ENCODE measurements at places on chromosomes 1 and 21.

GRCh38 chr1:2953688-2954285 is 67.5 kb upstream of the ACTRT2 start:
- no peak for DNase-seq

GRCh38 chr1:26098602-26099001 is 13.0 kb upstream of the PDIK1L start:
- DNase-seq: no peak

- peak; percentile 5 for DNase-seq
Measured at GRCh38 chr1:230303822-230304221, 122.3 kb downstream of the PGBD5 start.

DNA sequence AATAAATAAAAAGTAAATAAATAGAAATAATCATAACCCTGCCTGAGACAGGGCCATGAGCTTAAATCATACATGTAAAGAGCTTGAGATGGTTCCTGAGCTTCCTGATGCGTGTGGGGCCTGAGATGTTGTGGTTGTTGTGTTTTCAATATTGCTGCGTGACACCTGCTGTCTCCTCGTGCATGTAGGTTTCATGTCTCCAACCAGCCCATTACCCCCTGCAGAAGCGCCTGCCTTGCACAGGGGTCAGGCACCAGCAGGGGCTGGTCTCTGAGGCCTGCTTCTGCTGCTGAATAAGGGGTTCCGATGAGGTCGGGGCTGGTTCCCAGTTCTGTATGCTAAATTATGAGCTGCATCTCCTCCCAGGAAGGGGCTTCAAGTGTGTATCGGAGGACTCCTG is 15.9 kb downstream of the UMODL1 start:
- DNase-seq: no peak

- peak; percentile 9 for DNase-seq
Measured at GRCh38 chr1:37143800-37144199, 109.5 kb upstream of the GRIK3 start.

DNA sequence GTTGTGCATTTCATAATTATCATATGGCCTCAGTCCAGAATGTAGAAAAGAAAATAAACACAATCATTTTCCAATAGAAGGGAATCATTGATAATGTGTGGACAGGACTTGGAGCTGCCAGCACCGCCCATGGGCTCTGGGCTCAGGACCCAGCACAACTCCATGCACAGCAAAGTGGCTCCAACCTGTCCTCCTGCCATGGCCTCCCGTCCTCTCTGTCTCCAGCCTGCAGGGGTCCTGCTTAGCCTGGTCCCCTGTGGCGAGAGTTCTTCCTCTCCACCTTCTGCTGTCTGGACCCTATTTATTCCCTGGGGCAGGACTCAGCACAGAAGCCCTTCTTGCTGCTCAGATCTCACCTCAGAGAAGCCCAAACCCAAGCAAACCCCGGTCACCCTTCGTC is 154.1 kb downstream of the CAMTA1 start:
- no peak for DNase-seq

DNA sequence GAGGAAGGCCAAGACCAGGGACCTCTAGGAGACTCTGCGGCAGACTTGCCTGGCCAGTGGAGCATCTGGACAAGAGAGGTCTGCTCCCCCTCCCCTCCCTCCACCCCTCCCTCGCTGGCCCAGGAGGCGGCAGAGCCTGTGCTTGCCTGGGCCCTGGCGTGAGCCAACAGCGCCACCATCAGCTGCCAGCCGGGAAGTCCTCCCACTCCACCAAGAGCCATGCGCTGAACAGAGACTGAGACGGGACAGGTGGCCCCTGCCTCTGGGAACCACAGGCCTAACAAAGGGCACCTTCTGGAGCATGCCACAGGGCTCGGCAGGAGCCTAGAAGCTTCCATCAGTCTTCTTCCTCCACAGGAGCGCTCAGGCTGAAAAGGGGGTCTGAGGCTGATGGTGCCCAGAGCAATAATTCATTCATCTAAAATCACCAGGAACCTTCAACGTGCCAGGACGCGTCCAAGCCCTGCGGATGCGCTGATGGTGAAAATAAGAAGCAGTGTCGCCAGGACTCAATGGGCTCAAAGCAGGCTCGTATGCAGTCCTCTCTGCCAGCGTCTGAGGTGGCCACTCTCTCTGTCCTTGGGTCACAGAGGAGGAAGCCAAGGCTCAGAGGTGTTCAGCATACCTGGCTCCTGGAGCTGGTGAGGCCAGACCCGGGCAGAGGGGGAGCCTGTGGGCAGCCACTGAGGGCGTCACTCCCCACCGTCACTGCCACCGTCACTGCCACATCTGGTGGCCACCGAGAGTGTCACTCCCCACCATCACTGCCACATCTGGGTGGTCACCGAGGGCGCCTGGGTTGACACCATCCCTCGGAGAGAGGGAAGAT is 161.2 kb downstream of the NPHP4 start:
- no peak for DNase-seq

DNA sequence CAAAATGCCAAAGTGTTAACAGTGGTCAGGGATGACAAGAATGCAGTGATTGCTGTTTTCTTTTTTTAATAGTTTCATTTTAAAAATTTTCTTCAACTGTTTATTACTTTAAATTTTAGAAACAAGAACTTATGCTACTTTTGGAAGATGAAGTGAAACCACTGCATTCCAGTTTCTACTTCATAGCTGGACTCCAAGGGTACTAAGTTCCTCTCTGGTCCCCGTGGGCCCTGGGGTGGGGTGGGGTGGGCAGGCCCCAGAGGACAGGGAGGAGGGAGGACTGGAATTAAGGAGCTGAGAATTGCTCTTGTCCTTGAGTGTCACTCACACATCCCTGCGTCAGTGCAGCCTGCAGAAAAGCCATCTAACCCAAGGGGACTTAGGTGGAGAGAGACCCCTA is 97.3 kb downstream of the RAVER2 start:
- DNase-seq: no peak

DNA sequence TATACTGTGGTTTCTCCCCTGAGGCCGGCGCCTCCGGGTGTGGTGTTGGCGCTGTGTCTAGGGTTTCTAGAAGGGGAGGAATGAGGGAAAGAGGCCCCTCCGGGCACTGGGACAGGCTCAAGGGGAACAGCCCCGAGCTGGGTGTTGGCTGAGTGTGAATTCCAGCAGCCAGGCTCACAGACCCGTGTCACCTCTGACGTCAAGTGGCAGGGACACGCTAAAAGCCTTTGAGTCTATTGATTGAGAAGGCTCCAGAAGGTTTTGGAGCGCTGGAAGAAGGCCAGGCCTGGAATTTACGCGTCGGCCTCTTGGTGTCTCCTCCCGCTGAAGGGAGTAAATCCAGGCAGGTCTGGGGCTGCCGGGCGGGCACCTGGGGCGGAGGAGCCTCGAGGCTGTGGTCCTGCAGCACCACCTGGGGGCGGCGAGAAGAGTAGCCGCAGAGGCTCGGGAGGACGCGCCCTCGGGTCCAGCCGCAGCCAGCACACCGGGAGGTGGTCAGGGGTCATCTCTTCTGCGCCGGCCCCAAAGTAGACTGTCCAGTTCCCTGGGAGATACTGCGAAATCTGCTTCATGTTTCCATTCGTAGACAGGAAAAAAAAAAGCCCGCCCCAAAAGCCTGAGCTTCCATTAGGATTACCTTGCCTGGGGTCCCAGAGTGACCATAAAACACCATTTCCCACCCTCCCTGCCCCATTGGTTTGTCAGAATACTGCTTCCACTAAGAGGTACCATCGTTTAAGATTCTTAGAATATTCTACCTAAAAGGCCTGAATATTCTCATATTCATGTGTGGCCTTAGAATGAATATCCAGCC is 61.7 kb downstream of the TLR5 start:
- DNase-seq: peak; percentile 91

GRCh38 chr1:66412704-66413103 is 121.2 kb upstream of the SGIP1 start:
- DNase-seq: no peak

DNA sequence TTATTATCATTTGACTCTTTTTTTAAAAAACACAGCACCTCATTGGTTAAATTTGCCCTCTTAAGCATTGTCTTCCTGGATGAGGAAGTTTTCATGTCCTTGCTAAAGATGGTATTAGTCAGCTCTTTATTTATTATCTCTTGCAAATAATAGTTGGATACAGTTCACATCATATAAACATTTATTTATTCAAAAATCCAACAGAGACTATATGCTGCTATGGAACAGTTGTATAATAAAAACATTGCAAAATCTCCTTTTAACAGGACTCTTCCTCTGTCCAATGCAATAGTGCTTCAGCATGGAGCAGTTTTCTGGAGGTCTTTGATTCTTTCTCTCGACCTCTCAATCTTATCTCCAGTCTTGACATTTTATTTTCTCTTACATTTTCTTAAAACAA is 49.5 kb upstream of the VCAM1 start:
- DNase-seq: no peak

DNA sequence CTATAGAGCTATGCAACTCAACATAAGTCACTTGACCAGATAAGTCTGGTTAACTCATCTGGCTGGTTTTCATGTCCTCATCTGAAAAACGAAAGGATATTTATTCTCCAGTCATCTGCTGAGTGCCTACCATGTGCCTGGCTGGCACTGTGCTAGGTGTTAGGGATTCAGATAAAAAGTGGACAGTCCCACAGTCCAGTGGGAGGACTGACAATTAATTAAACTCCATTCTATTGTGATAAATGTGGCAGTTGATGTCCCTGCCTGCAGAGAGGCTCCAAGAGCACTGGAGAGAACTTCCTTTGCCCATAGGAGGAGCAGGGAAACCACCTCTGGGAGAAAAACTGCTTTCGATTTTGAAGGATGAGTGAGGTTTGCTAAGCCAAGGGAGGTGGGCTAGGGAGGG is 5.4 kb downstream of the NUAK2 start:
- DNase-seq: no peak

DNA sequence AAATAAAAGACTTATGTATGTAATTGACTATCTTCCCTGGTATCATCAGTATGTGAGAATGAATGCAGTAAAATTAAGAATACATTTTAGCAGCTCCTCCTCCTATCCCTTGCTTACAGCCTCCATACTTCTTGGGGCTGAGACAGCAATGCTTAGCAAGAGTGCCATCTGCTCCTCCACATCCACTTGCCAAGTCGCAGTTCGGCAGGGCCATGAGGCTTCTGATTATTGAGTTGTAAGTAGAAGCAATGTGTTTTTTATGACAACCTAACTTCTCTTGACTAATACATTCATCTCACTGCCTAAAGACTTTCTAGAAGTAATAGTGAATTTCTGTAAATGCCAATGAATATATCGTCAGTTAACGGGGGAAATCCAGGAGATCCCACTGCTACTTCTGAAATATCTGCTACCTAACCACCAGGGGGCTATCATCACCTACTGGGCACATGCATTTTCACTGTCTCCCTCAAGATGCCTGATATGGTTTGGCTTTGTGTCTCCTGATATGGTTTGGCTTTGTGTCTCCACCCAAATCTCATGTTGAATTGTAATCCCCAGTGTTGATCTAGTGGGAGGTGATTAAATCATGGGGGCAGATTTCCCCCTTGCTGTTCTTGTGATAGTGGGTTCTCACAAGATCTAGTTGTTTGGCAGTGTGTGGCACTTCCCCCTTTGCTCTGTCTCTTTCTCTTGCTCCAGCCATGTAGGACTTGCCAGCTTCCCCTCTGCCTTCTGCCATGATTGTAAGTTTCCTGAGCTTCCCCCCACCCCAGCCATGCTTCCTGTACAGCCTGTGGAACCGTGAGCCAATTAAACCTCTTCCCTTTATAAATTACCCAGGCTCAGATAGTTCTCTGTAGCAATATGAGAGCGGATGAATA is 59.6 kb downstream of the EXTL2 start:
- DNase-seq: no peak

- DNase-seq: no peak
Measured at GRCh38 chr1:150066838-150067183, 765 bp upstream of the VPS45 start.

DNA sequence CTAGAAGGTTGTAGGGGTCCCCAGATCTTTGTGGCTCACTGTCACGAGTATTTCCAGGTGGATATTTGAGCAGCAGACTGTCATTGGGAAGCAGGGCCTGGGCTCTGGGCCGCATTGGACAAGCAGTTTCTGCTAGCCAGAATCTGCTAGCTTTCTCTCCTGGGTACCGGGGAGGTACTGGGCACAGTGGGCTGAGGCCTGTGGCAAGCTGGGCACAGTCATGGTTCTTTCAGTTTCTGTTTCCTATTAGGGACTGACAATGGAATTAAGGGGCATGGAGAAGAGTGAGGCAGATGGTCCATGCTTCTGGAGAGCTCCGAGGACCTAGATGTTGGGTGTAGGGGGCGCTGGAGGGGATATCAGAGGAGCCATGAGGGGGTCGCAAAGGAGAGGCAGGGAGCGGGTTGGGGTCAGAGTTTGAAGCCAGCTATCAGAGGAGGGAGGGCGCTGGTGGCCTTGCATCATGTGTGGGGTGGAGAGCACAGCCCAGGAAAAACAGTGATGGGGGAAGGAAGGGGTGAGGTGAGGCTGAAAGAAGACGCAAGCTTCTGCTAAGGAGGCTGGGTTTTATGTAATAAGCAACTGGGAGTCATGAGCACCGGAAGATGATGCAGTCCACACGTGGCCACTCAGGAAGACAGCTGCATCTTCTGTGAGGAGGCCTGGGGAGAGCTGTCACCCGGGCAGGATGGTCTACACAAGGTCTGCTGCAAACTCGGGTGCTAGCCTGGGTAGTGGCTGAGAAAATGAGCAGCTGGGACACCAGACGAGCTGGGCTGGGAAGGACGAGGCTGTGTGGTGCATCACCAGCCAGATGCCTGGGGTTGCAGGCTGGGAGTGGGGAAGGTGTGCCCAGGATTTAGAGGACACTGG is 72.7 kb downstream of the IER5 start:
- DNase-seq: no peak

DNA sequence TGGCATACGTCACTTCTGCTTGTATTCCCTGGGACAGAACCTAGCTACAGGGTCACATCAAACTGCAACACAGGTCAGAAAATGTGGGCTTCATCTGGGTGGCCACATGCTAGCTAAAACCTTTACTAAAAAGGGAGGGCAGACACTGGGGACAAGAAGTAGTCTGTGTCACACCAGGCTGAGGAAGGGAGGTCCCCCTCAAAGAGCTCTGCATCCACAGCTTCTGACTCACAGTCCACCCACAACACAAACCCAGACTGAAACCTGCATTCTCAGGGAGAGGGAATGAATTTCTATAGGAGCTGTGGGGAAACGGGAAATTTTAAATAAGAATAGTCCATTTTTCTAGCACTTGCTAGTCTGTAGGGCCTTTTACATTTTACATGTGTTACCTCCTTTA is 16.2 kb downstream of the OLIG2 start:
- DNase-seq: no peak

- peak; percentile 36 for DNase-seq
Measured at GRCh38 chr1:52925571-52926005, 1.5 kb upstream of the SCP2 start.

DNA sequence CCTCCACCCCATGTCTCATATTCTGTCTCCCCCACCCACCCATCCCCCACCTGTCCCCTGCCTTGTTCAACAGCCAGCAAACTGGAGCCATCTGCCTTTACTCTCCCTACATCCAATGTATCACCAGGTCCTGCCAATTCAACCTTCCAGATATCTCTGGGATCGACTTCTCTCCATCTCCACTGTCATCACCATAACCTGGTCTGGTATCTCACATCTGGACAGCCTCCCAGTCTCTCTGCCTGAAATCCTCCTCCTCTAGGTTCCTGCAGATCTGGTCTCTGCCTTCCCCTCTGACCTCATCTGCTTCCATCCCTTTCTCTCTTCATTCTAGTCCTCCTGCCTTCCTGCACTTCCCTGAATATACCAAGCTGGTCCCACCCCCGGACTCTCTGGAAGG is 22.2 kb upstream of the CDCA8 start:
- no peak for DNase-seq
